Vagina (tissue), 2 donors: ENCODE measurements at places on chromosomes 16 and 17.

GRCh38 chr16:2720064-2720457 is at the start of gene PRSS27:
TSS of gene PRSS27 (minus strand) at chr16:2720224. CDS start at chr16:2720160, 64 bp downstream.
- DNase-seq: no peak

DNA sequence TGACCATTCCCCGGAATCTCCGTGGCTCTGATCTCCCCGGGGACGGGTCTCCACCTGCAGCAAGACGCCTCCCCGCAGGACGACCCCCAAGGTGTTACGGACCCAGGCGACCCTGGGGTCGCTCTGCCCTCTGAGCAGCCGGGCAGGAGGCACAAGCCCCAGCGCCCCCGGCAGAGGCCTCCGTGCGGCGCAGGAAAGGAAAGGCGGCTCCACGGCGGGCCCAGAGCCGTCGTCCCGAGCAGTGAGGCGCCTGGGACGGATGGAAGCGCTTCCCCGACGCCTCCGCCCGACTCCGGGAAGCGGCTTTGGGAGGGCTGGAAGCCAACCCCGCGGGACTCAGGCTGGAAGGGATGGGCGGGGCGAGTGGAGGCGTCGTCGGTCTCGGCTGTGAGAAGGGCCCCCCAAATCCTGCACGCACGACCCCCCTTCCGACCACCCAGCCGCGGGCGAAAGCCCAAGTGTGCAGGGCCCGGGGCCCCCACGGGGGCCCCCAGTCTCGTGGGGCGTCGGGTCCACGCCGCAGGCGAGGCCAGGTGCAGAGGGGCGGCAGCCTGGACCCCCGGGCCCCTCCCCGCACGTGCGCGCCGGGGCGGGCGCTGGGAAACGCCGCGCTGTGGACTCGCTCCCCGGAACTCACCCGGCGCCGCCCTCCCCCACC is 32.7 kb upstream of the RPH3AL start:
- DNase-seq: no peak

DNA sequence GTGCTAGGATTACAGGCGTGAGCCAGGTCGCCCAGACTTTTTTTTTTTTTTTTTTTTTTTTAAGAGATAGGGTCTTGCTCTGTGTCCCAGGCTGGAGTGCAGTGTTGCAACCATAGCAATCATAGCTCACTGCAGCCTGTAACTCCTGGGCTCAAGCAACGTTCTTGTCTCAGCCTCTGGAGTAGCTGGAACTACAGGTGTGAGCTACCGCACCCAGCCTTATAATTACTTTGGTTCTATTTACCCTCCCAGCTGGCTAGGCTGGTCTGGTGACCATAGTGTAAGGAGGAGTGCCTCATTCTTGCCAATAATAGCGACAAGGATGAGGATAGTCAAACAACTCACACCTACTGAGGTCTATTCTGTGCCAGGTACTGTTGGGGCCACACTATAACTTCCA is 39.6 kb upstream of the USP7 start:
- DNase-seq: no peak

DNA sequence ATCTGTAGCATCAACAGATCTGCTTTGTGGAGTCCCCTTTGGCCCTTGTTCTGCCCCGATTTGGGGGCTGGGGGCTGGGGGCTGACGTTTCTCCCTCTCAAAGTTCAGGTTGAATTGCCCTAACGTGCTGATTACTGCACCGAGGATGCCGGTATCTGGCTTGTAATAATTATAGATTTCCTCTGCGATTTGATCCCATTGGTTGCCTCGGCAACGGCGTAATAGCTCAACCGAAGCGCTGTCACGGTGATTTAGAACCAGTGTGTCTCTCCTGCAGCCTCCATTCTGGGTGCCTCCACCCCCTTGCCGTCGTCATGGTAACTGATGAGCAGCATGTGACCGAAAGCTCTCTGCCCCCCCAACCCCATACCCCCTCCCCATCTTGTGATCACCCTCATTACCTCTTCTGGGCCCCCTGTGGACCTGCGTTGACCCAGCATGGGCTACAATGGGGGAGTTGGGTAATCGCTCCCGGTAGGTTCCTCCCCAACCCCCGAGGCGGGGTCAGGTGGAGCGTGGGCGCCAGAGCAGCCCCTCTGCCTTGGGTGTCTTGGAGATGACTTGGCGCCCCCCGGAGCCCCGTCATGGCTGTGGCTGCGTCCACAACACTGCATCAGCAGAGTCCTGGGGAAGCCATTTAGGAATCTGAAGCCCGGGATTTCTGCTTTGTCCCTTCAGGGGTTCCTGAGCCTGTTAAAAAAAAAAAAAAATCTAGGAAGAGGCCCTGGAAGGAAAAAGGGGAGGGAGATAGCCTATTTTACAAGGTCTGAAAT is 38.4 kb downstream of the ABAT start:
- no peak for DNase-seq

DNA sequence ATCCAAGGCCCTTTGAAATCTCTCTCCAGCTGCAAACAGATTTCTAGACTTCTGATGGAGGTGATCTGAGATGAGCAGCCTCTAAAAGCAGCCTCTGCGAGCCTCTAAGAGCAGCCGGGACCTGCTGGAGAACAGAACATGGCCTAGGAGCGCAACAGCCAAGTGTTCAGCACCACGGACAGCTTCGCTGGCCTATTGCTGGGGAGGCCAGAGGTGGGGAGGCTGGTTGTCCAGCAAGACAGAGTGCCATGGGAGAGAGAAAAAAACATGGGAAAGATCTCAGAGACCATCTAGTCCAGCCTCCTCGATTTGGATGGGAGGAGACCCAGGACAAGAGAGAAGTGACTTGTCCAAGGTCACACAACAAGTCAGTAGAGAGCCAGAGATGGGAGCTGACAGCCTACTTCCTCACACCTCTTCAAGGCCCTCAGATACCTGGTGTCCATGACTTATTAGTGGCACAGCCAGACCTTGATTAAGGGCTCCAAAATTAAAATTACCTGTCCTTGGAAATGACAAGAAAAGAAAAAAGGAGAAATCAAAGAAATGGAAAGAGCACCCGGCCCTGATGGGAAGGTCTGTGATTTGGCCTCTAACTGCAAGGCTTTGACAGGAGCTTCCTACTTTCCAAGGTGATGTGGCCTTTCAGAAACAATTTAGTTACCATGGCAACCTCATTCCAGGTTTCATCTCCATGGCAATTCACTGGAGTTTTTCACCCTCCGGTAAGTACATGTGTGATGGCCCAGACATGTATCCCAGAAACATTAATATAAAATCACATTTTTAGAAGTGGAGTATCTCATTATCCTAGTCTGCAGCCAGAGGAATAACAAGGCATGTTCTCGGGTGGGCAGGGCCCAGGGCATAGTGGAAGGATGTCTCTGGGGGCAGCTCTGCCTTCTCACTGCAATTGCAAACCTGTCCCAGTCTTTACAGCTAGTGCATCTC is 14.5 kb downstream of the RPRML start:
- DNase-seq: no peak

DNA sequence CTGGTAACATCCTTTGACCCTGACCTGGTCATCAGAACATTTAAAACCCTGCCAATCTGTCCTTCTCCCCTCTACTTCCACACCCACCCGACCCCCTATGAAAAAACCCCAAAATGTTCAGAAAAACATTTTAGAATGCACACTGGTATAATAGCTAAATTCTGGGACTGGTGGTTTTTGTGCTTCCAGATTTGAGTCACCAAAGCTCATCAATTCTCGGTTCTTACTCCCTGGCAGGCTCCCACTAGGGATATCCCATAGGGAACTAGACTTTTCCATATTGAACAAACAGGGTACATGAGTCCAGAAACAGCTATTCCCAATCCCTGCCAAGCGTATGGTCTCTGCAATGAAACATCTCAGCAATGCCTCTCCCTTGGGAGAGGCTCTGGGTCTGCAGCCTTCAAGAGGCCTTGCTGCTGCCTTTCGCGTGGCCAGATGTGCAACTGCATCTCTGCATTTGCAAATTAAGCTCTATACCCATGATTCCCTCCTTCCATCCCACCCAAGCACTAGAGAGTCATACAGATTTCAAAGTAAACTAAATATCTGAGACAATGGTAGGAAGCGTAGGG is 67.7 kb downstream of the SMG6 start:
- DNase-seq: no peak

DNA sequence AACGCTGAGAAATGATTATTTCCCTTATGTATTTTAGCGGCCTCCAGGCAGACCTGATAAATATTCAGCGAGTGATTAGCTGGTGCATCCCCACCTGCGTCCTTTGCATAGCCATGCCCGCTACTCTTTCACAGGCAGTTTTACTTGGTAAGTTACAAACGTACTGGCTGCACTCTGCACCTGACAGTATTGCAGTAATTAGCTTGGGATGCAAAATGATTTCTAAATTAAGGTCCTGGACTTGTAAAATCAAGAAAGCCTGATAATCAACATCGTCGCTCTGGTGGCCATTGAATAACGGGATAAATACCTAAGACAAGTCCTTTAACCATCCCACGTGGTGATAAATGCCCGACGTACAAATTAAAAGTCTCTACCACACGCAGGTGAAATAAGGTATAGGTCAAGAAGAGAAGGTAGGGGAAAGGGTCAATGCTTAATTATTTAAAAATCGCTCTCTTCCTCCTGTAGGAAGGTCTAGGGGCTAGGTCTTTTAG is 998 bp upstream of the PRKCA start:
- DNase-seq: no peak

DNA sequence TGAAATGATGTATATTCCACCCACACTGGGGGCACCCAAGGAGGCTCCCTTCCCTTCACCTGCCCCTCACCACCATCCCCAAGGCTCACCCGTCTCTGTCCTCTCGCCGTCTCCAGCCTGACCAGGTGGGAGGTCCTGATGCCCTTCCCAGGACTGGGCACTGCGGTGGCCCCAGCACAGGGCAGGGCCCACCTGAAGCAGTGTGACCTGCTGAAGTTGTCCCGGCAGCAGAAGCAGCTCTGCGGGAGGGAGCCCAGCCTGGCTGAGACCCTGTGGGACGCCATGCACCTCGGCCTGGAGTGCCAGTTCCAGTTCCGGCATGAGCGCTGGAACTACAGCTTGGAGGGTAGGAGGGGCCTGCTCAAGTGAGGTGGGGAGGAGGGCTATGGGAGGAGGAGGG is 9.9 kb downstream of the PPY start:
- DNase-seq: no peak

GRCh38 chr16:87713451-87714229 is 52.1 kb downstream of the KLHDC4 start:
- no peak for DNase-seq

- no peak for DNase-seq
These were observed 1.6 kb upstream of the DHRS11 start for GRCh38 chr17:36590082-36590481.

- DNase-seq: no peak
These were observed 60.3 kb upstream of the CIBAR2 start for GRCh38 chr16:85172455-85173145.

DNA sequence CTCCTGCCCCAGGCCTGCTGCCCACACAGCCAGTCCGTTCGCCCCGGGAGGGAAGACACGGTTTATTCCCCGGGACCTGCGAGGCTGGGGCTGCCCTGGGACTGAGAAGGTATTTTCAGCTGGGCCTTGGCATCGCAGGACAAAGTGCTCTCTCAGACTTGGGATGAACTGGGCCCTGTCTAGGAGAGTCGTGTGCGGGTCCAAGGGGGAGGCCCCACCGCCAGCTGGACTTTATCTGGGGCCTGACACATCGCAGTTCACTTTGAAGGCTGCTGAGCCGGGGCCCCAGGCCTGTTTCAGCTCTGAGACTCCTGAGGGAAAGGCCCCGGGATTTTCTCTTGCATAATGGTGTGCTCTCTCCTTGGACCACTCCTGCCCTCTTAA is 6.8 kb downstream of the CRISPLD2 start:
- no peak for DNase-seq

DNA sequence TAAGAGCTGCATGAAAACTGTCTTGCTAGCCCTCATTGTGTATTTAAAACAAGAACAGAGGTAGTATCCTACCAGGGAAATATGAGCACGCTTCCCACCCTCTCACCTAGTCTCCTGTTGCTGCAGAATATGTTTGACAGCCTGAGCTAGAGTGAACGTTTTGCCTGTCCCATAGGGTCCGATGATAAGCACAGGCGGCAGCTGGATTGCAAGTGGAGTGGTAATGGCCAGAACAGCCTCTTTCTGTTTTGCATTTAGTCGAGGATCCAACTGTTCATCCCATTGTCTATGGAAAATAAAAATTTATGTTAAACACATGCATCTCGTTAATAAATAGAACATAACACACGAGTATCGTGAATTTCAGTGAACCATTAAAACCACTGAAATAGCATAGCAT is 84.2 kb downstream of the HELZ start:
- DNase-seq: no peak

GRCh38 chr16:4217204-4218131 is 24.4 kb downstream of the SRL start:
- no peak for DNase-seq

- peak; percentile 96 for DNase-seq
These were observed at the start of gene ELP5 for GRCh38 chr17:7252176-7253043. TSS of gene ELP5 (plus strand) at chr17:7252215. CDS start at chr17:7252551, 336 bp downstream.

DNA sequence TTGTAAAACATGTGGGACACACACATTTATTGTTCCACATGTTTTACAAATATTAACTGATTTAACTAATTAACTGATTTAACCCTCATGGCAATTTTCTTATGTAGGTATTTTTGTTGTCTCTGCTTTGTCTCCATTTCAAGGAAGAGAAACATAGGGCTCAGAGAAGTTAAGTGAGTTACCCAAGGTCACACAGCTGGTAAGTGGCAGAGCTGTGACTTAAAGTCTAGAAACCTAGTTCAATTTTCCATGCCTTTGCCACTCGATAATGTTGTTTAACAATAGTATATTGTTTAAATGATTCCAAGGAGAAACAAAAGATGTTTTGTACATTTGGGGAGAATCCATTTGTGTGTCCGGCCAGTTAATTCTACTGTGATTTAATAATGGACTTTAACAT is 284.1 kb upstream of the CDH5 start:
- DNase-seq: no peak

GRCh38 chr16:31439519-31439918 is 3.1 kb downstream of the ZNF843 start:
- no peak for DNase-seq

DNA sequence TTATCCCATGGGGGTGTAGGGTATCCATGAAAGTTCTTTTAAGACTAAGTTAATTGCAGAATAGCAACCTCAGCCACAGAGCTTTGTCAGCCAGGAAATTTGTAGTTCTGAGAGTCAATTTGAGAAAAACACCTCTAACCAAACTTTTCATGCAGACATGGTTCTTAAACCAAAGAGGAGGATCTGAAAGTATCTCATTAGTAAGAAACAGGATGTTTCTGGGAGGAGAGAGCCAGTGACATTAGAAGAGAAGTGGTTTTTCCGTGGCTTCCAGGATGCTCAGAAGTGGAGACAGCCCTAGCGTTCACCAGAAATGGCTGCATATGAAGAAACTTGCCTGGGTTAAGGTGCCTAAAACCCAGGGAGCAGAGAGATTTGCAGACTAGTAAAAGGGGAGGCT is 7.9 kb downstream of the GNAO1 start:
- no peak for DNase-seq

GRCh38 chr16:72664056-72664508 is 383.8 kb downstream of the ZFHX3 start:
- no peak for DNase-seq
